Activated CD8-positive, alpha-beta memory T cell treated with anti-CD3 and anti-CD28 coated beads for 1 hour (primary cell): ENCODE measurements at places on chromosomes 13 and 19.

DNA sequence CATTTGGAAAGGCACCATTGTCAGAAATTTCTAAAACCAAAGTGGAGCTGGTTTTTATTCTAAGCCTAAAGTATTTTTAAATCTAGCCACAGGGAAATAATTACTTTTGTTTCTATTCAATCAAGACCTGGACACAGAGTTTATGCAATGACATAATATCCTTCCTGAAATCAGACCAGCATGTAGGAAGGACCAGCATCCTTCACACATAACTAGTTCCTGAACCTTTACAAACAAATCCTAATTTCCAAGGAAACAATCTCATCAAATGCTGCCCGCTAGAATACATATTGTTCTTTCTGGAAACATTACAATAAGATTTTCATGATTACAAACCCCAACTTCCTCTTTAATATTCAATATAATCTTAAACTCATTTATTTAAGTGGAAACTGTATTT, 1.5 kb downstream of the STARD13 start:
- no peak for DNase-seq

DNA sequence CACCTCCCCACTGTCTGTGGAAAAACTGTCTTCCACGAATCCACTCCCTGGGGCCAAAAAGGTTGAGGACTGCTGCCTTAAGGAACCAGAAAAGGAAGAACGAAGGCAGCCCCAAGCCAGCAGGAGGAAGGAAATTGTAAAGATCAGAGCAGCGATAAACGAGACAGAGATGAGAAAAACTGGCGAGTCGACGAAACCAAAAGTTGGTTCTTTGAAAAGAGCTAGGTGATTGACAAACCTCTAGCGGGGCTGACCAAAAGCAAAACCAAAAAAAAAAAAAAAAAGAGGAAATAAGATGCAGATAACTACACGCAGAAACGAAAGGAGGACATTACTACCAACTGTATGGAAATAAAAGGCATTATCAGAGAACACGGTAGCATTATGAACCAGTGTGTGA, 76.9 kb downstream of the GADD45B start:
- peak; percentile 8 for DNase-seq

GRCh38 chr19:54173951-54174834, 1.2 kb upstream of the TMC4 start:
- no peak for DNase-seq

- no peak for DNase-seq
Observed at GRCh38 chr13:108070491-108070890, 144.8 kb downstream of the LIG4 start.

- DNase-seq = no peak
Observed at GRCh38 chr13:51731759-51732158, 72.2 kb downstream of the DHRS12 start.

DNA sequence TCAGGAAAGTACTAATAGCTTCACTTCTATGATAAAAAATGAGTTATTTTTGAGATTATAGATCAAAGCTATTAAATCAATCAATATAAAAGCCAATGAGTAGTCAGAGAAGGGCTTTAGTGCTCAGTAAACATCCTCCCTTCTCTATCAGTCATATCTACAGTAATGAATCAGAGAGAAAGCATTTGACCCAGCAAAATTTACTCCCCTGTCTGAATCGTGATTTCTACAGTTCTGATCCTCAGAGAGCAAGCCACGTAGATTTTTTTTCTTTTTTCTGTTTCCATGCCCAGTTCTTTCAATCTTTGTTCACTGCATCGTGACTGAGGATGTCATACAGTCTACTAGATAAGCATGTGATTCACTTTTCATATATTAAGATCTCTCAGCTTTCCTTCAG, 16.2 kb upstream of the MBNL2 start:
- no peak for DNase-seq

DNA sequence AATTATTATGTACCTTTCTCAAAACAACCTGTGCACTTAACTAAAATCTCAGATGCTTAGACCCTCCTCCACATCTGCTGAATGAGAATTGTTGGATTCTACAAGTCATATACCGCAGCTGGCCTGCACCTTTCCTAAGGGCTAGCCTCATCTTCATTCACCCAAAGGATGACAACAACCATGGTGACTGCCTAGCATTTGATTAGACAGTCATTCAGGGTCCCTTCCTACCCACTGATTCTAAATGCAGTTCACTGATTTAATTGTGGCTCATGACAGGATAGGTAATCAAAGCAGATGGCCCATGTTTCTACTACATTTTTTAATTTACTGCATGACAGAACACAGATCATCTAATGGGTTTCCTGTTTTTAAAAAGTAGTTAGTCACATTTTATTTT, 551.9 kb upstream of the SLC10A2 start:
- DNase-seq = no peak

DNA sequence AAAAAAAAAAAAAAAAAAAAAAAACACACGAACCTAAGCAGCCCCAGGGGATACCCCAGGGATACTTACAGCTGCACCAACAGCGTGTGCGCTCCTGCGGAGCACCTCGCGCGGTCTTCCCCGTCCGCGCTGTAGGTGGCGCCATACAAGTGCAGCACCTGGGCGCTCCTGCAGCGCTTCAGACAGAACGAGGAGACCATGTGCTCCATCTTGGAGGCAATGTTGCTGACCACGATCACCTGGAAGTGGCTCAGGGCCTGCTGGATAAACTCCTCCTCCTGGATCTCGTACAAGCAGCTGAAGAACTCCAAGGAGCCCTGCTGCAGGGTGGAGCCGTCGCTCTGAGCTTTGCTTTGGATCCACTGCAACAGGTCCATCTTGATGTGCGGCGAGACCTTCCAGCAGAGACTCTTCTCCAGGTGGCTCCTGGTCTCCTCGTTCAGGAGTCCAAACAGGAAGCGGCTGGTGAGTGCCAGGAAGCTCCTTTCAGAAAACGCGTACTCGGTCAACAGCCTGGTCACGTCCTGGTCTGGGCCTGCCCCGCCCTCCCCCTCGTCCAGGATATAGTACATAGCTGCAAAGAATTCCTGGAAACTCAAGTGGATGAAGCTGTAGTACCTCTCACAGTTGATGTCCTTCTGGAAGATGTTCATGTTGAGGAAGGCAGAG, 14.5 kb downstream of the NLRP12 start:
- no peak for DNase-seq

DNA sequence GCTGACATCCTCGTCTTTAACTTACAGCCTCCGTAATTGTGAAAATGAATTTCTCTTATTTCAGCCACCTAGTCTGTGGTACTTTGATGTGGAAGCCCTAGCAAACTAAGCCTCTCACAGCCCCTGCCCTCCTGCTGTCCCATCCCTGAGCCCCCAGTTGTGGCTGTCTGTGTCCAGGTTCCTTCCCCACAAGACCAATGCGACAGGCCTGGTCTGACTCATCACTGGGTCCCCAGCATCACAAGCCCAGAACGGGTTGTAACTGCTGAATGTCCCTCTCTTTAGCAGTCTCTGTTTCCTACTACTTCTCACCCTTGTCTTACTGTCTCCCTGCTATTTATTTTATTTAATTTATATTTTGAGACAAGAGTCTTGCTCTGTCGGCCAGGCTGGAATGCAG, 5.7 kb downstream of the POU2F2 start:
- DNase-seq = no peak

- no peak for DNase-seq
Observed at GRCh38 chr19:4401769-4402170, 670 bp upstream of the CHAF1A start.

- DNase-seq = no peak
Observed at GRCh38 chr13:112818698-112819045, 128.8 kb downstream of the ATP11A start.

DNA sequence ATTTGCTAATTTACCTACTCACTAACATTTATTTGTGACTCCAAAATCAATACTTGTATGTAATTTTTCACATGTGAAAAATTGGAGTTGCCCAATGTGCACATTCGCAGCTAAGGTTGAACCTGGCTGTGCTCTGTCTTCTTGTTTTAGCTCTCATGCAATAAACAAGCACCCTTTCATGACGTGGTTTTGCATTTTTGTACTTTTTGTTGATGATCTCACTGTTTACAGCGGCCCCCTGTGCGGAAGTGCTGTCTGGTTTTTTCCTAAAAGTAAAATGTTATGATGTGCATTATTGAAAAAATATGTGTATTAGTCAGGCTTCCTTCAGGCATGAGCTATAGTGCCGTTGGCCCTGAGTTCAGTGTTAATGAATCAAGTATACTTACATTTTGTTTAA, 18.1 kb downstream of the DGKH start:
- DNase-seq = no peak

DNA sequence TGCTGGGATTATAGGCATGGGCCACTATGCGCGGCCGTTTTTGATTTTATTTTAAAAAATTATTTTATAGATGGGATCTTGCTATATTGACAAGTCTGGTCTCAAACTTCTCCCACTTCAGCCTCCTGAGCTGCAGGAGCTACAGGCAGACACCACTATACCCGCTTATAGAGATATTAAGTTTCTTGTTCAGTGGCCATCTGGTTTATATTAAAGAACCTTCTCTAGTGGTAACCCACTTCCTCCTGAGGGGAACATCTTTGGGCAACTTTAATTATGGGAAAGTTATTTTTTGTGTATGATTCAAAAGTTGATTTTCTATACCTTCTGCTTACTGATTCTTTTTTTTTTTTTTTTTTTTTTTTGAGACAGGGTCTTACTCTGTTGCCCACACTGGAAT, 172.7 kb downstream of the KLF5 start:
- DNase-seq = no peak

GRCh38 chr19:48756686-48757085, 1.4 kb downstream of the FGF21 start:
- DNase-seq = no peak

DNA sequence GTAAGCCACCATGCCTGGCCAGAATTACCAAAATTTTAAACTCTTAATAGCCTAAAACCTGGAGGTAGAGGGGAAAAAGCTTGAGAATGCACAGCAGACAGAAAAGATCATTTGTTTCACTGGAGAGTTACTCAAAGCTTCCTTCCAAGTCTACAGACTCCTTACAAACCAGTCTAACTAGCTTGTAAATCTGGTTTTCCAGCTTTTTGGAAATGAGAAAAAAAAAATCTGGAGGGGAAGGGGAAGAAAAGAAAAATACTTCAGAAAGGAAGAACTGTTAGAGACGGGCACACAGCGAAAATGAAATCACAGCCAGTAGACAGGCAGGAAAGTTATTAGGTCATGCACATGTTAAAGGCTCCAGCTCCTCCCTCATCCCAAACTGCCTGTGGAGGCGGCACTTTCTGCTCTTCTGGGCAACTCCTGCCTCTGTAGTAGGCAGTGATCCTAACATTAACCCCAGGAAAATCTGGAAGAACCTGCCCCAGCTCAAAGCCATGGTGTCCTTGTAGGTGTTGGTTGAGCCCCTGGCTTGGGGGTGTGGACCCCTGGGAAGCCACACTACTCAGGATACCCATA, 17.3 kb downstream of the PARP4 start:
- no peak for DNase-seq

GRCh38 chr19:55339889-55340783, 460 bp downstream of the KMT5C start:
- DNase-seq = no peak

DNA sequence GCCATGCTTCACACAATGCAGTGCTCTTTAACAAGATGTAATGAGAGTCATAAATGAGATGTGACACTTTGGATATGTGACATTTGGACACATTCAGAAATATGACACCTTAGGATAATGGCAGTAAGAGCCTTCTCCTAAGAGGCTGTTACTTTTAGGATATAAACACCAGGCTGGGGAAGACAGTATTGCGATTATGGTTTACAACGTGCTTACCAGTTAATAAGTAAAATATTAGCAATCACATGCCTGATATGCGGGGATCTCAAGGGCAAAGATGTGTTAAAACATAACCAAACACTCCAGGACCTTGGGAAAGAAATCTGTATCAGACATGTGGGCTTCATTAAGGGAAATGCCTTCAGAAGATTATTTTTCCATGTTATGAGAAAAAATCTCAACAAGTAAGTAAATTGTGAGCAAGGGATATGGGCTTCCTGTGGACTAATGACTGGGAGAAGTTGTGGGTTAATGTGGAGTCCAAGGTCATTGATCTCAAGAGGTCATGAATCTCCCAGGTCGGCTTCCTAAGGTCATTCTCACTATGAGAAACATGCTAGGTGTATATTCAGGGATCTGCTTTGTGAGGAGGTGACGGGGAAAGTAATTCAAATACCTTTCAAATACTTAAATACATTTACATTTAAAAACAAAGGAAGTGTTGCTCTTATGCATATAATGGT, 105.3 kb downstream of the STARD13 start:
- no peak for DNase-seq

DNA sequence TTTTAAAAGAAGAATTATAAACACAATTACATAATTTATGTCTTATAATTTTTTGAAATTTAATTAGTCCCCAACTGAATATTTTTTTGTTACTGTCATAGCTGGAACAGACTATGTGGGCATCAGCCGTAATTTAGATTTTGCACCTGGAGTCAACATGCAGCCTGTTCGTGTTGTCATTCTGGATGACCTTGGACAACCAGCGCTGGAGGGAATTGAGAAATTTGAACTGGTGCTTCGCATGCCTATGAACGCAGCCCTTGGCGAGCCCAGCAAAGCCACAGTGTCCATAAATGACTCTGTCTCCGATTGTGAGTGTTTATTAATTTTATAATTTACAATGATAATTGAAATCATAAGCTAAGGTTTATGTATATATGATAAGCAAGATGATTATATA, 142.3 kb downstream of the STOML3 start:
- DNase-seq = no peak

GRCh38 chr19:55081770-55082019, 6.0 kb downstream of the EPS8L1 start:
- DNase-seq = no peak

DNA sequence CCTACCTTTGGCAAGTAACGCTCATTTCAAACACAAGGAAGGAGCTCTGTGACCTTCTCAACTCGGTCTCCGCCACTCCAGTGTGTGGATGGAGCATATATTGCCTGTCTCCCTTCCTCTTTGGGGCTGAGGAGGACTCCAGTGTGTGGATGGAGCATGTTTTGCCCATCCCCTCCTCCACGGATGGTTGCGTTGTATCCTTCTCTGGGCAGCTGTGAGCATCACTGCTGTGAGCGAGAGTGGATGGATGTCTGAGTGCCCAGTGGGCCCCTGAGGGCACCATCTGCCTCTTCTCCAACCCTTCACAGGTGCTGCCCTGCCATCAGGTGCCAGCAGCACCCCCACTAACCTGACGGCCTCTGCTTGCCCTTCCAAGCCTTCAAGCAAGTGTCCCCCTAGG, 186.2 kb downstream of the TEX29 start:
- DNase-seq = no peak

- DNase-seq = no peak
Observed at GRCh38 chr19:9650345-9650744, 24.6 kb downstream of the ZNF562 start.

DNA sequence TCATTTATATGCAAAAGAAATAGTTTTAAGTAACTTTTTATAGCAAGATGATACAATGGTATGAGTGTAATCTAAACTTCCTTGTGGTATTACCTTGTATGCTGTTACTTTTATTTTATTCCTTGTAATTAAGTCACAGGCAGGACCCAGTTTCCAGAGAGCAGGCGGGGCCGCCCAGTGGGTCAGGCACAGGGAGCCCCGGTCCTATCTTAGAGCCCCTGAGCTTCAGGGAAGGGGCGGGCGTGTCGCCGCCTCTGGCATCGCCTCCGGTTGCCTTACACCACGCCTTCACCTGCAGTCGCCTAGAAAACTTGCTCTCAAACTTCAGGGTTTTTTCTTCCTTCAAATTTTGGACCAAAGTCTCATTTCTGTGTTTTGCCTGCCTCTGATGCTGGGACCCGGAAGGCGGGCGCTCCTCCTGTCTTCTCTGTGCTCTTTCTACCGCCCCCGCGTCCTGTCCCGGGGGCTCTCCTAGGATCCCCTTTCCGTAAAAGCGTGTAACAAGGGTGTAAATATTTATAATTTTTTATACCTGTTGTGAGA, 10.2 kb downstream of the PLPPR3 start:
- no peak for DNase-seq
